ENCODE measurements at places on chromosomes 16 and 17.

- DNase-seq: no peak
These were observed 724 bp downstream of the GAA start for GRCh38 chr17:80101946-80102663.

GRCh38 chr16:85554114-85554888 is 58.8 kb upstream of the GSE1 start:
- peak; percentile 80 for DNase-seq

DNA sequence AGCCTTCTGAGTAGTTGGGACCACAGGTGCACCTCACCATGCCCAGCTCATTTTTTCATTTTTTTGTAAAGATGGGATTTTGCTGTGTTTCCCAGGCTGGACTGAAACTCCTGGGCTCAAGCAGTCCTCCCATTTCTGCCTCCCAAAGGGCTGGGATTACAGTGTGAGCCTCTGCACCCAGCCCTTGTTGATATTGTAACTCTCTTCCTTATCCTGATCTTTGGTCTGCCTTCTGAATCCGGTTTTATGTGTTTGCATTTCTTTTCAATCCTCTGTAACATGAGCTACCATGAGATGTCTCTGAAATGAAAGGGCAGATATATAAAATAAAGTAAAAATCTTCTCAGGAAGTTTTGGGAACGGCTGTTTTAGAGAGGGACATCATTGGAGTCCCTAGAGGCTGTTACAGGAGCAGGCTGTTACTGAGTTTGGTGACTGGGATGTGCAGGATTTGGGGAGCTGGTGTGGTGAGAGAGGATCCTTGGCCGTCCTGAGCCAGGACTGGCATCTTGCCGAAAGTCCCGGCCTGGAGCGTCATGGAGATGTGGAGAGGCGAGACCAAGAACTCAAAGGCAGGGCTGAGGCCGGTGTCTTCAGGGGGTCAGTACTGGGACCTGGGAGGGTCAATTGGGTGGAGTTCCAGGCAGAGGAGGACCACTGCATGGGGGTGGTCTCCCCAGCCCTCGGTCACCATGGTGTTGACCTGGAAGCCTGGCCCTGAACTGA is 39.4 kb downstream of the ATP2C2 start:
- no peak for DNase-seq

- DNase-seq: no peak
These were observed 465.4 kb downstream of the CDH11 start for GRCh38 chr16:64656471-64656870.

GRCh38 chr17:81285894-81286293 is 9.2 kb downstream of the SLC38A10 start:
- no peak for DNase-seq

GRCh38 chr16:77987810-77988209 is 34.5 kb upstream of the CLEC3A start:
- DNase-seq: no peak

GRCh38 chr17:42028791-42029127 is 8.9 kb downstream of the NKIRAS2 start:
- DNase-seq: no peak

DNA sequence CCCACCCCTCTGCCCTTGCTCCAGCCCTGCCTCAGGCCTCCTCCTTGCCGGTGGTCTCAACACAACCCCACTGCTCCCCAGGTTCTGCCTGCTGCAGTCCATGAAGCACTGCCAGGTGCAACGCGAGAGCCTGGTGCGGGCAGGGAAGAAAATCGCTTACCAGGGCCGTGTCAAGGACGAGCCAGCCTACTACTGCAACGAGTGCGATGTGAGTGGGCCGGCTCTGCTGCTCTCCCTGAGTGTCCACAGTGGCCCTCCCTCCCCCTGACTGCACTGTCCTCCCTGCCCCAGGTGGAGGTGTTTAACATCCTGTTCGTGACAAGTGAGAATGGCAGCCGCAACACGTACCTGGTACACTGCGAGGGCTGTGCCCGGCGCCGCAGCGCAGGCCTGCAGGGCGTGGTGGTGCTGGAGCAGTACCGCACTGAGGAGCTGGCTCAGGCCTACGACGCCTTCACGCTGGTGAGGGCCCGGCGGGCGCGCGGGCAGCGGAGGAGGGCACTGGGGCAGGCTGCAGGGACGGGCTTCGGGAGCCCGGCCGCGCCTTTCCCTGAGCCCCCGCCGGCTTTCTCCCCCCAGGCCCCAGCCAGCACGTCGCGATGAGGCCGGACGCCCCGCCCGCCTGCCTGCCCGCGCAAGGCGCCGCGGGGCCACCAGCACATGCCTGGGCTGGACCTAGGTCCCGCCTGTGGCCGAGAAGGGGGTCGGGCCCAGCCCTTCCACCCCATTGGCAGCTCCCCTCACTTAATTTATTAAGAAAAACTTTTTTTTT is 1.8 kb upstream of the TMEM88 start:
- DNase-seq: no peak

- DNase-seq: no peak
These were observed 6.9 kb downstream of the KRT31 start for GRCh38 chr17:41390411-41390938.

DNA sequence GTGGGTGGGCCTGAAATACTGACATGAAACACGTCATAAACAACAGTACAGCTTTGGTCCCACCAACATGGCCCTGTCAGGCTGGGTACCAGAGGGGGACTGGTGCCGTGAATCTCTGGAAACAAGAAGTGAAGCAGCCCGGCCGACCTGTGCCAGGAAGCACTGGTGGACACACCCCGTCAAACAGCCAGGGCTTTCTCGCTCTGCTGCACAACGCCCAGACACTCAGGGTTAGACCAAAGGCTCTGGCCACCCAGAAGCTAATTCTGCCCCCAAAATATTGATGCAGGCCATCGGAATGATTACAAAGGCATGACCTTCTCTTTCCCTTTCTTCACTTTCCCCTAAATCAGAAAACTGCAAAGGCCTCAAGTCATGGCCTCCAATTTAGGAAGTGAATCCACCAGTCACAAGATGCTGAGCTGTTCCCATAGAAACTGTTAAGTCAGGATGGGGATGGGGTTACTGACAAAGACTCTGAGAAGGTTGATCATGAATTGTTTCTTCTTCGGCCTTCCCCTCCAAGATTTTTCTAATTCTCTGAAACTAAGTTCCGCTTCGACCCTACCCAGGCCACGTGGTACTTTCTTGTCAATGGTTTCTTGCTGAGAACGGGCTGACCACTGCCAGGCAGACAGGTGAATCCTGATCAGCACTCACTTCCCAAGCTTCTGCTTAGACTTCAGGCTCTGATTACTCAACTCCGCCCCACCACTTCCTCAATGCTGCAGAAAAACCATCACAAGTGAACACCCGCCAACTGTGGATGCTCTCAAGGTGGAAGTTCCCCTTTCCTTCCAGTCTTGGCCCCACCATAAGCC is 6.7 kb downstream of the PITPNA start:
- DNase-seq: no peak

GRCh38 chr17:51351890-51352289 is 91.5 kb downstream of the UTP18 start:
- no peak for DNase-seq

GRCh38 chr17:9247401-9247938 is 226.2 kb downstream of the NTN1 start:
- DNase-seq: no peak

- no peak for DNase-seq
These were observed 146.0 kb downstream of the PITPNC1 start for GRCh38 chr17:67523101-67523500.

Data from HCT116 (cell line).